IPS DF 6.9 (cell line): ENCODE measurements at places on chromosomes 1 and 21.

GRCh38 chr1:207651583-207651982, 6.7 kb downstream of the CR1L start:
- DNase-seq = no peak

DNA sequence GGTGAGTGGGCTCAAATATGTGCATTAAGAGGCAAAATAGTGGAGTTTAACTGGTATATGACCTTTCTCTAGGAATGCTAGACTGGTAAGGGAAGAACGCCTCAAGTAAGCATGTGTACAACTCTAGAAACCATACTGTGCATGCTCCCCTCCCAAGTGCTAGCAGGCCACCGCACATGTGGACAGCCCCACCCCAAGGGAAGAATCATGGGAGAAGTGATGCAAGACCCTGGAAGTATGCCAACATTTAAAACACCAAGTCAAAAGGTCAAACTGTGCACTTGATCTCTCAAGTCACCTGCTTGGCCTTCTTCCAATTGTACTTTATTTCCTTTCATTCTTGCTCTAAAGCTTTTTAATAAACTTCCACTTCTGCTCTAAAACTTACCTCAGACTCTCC, 120.4 kb downstream of the WDR3 start:
- DNase-seq = no peak

- DNase-seq = no peak
Measured at GRCh38 chr1:156795787-156796186, 20.9 kb downstream of the SH2D2A start.

- no peak for DNase-seq
Measured at GRCh38 chr1:4027008-4027407, 126.9 kb upstream of the C1orf174 start.

GRCh38 chr1:211356723-211357407, 30.2 kb downstream of the TRAF5 start:
- DNase-seq = no peak

- no peak for DNase-seq
Measured at GRCh38 chr1:18735224-18735997, 104.8 kb downstream of the PAX7 start.

GRCh38 chr21:45309069-45309986, 21.6 kb upstream of the POFUT2 start:
- DNase-seq = no peak

DNA sequence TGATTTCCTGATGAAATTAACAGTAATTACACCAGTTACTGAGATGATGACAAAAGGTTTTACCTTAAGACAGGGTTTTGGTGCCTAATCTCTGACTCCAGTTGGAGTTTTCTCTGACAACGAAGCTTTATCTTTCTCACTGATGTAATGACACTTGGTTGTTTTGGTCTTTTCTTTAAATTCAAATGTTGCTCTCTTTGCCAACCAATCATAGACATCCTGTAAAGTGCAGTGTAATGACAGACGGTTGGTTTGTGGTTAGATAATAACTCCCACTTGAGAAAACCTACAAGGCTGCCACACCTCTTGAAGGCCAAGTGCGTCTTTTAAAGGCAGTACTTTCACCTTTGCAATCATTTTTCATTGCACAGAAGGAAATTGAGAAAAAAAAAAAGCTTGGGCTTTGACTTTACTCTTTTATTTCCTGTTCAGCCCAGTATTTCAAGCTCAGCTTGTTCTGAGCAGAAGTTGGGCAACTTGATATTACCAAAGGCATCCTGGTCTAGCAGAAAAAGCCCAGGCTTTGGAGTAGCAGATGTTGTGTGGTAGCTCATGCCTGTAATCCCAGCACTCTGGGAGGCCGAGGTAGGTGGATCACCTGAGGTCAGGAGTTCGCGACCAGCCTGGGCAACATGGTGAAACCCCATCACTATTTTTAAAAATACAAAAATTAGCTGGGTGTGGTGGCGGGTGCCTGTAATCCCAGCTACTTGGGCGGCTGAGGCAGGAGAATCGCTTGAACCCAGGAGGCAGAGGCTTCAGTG, 14.9 kb downstream of the PDIK1L start:
- DNase-seq = no peak

DNA sequence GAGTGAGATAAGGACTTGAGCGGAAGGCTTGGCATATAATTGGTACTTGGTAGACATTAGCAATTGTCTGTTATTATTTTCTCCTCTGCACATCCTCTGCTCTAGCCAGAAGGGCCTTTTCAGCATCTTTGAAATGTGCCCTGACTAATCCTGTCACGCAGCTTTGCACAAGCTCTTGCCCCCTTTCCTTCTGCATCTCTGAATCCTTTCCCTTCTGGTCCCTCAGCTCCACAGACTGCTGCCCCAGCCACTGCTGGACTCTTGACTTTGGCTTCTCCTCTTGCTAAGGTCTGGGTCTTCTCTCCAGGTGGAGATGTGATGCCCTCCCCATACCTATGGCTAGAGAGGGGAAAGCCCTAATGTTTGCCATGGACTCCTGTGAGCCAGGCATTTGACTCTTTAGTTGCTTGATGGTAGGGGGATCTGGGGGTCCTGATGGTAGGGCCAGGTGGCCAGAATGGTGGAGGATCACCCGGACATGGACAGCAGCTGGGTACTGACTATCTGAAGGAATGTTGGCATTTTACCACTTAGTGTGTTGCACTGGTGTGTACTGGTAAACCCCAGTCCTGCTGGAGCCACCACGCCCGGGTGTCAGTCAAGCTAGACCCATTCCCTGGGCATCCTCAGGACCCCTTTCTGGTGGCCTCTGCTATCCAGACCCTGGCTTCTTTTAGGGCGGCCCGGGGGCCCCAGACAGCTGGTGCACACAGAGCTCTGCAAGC, 4.4 kb downstream of the HPCA start:
- no peak for DNase-seq
